Activated CD8-positive, alpha-beta memory T cell treated with anti-CD3 and anti-CD28 coated beads, Interleukin-2, amount 50 U/mL, for 48 hours (primary cell): ENCODE measurements at places on chromosomes 5 and 9.

- no peak for DNase-seq
Measured at GRCh38 chr5:20307391-20307790, 319.4 kb upstream of the CDH18 start.

- no peak for DNase-seq
Measured at GRCh38 chr5:134046801-134047686, 42.3 kb upstream of the VDAC1 start.

- no peak for DNase-seq
Measured at GRCh38 chr5:176846335-176847140, 36.2 kb downstream of the UNC5A start.

DNA sequence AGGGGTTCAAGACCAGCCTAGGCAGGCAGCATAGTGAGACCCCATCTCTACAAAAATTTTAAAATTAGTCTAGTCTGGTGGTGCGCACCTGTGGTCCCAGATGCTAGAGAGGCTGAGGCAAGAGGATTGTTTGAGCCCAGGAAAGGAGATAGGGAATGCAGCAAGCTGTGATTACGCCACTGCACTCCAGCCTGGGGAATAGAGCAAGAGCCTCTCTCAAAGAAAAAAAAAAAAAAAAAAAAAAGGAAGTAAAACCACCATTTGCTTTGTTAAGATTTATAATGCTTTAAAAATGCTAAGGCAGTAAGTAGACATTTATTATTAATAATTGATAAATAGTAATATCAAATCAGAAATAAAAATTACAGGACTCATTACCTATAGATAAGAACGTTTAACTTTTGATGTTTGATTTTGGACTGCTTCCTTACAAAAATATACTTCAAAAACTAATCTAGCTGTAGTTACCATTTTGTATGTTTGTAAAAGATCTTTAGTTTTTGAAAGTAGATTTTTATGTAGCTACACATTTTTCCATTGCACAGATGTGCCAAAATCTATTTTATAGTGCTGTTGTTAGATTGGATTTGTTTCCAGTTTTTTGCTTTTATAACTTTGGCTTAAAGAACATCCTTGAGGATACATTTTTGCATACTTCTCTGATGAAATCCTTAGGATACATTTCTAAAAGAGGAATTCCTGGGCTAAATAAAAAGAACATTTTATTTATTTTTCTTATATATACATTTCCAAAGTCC, 86.4 kb downstream of the INIP start:
- no peak for DNase-seq

- no peak for DNase-seq
Measured at GRCh38 chr9:110258690-110259091, 2.4 kb upstream of the TXN start.

DNA sequence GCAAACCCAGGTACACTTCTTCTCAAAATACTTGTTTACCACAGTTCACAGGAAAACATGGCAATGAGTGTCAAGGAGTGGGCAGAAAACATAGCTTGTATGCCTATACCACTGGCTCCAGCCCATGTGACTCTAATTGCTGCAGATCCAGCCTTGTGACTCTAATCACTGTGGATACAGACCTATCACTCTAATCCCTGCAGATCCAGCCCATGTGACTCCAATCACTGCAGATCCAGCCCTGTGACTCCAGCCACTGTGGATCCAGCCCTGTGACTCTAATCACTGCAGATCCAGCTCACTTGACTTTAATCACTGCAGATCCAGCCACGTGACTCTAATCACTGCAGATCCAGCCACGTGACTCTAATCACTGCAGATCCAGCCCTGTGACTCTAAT, 366.3 kb upstream of the IRX4 start:
- DNase-seq, result no peak

DNA sequence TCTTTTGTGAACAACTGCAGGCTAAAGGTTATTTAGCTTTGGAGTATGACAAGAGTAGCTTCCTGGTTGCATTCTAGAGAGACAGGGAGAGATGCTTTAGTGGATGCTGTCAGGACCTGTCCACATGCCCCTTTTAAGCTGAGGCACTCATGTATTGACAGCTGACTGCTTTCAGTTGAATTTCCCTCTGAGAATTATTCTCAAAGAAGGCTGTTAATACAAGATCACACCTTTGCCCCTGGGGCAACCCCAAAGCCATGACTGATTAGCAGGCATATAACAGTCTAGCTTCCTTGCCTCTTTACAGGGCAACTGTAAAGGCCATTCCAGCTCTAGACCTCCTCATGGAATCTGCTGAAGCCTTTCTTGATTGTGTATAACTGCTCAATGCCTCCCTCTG, 117.6 kb upstream of the ATP10B start:
- no peak for DNase-seq

DNA sequence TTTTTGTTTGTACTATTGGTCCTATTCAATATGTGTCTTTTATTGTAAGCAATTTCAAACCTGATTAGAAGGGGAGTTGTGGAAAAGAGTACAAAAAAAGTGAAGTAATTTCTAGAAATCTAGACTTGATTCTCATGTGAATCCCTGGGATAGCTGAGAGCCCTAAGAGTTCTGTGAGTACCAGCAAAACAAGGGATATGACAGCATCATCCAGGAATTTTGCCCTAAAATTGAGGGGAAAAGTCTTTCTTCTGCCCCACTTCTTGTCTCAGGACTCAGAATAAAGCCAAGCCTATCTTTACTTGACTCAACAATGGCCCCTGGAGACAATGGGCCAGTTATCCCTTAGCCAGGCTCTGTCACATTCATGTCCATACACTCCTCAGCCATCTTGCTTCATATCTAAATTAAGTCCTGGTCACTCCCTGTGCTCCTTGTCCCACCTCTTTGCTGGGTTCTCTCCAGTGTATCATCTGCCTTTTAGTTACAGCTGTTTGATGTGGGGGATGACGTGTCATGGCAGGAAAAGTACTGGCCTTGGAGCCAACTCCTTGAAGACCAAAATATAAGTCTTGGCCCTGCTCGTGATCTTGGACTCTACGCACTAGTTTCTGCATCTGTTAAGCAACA, 81.2 kb downstream of the ADAMTS12 start:
- no peak for DNase-seq

DNA sequence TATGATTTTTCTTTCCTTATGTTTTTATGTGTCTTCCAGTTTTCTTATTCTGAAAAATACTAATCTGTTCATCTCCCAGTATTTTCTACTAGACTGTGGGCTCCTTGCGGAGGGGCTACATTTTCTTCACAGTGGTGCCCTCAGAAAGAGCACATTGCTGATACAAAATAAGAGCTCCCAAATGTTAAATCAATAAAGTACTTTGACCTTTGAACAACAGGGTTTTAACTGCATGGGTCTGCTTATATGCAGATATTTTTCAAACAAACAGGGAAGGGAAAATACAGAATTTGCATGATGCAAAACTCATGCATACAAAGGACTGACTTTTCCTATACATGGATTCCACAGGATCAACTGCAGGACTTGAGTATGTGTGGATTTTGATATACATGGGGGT, 79.9 kb upstream of the ACO1 start:
- no peak for DNase-seq

- no peak for DNase-seq
Measured at GRCh38 chr5:95080030-95080429, 204.9 kb downstream of the MCTP1 start.

DNA sequence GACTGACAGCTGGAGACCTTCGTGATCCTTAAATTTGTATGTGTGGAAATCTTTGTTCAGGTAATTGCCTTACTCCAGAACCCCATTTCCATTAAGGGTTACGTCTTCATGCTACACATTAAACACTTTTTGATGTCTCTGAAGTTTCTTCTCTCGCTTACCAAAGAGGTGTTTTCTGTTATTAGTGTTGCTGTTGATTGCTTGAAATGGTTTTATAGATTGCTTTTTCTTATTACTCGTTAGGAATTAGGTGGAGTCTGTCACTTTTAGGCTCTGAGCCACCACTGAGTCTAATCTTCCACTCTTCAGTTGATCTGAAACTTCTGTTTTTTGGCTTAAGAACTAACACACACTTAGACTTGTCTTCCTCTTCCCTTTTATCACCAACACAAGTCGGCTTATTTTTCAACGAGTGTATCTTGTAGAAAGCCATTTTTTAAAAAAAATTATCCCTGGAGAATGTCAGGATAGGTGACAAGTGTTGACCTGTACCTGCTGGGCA, 62.2 kb upstream of the PPARGC1B start:
- no peak for DNase-seq

- no peak for DNase-seq
Measured at GRCh38 chr9:105901514-105902109, 207.3 kb downstream of the TMEM38B start.

DNA sequence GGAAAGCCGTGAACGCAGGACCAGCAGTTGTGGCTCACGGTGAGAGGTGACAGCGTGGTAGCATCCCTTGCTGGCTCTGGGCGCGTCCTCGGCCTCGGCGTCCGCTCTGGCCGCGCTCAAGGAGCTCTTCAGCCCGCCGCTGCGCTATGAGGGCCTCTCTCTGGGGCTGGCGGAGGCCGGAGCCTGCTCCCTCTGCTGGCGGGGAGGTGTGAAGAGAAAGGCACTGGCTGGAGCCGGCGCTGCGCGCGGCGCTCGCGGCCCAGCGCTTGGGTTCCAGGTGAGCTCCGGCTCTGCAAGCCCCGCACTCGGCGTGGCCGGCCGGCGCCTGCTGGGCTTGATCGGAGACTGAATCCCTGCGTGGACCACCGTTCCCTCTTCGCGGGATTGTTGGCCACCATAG, 705.6 kb downstream of the SEMA5A start:
- DNase-seq, result no peak

DNA sequence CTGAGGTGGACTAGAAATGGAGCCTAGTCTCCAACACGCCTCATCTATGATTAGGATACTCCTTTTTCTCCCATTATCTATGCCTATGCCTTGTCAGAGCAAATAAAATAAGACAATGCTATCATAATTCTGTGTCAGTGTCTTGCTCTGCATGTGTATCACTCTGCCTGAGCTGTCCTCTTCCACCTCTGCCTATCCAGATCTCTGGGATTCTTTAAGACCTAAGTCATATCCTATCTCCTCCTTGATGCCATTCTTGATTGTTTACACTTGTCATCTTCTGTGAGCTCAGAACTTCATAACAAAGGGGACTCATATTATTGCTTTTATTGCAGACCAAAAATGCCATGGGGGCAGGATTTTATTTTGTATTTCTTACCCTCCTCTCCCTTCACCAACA, 351.2 kb upstream of the C9orf72 start:
- no peak for DNase-seq

- no peak for DNase-seq
Measured at GRCh38 chr5:137310051-137310730, 188.9 kb downstream of the SPOCK1 start.

GRCh38 chr5:41656597-41656996, 146.2 kb upstream of the PLCXD3 start:
- no peak for DNase-seq

DNA sequence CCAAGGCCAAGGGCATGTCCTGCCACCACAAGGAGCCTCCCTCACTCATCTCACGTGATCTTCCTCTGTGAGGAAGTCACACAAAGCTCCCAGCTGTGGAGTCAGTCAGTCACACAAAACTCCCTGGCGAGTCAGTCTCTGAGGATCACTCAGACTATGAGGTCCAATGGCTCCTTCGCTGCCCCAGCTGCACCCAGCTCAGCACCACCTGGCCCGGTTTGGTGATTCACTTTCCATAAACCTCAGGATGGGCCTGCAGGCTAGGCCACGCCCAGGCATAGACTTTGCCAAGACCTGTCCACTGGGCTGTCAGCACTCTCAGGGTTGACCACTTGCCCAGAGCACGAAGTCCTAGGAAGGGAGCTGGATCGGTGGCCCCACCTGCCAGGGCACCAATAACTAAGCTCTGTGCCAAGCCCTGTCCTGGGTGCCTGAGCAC, 233.8 kb downstream of the HSPA4 start:
- no peak for DNase-seq

- no peak for DNase-seq
Measured at GRCh38 chr5:87139795-87140194, 127.9 kb upstream of the RASA1 start.

GRCh38 chr5:139848508-139849100, 53.0 kb downstream of the PSD2 start:
- DNase-seq, result no peak

DNA sequence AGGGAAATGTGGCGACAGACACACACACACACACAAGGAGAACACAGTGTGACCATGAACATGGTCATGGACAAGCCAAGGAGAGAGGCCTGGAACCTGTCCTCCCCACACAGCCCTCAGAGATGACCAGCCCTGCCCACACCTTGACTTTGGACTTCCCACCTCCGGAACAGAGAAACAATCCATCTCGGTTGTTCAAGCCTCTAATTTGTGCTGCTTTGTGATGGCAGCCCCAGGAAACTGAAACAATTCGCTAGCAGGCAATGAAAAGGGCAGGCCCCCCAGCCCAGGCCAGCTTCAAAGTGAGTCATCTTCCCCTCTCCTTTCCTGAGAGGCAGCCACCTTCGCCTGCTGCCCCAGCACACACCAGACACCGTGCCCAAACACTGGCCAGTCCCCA, 47.7 kb downstream of the NSUN2 start:
- no peak for DNase-seq

- DNase-seq, result no peak
Measured at GRCh38 chr9:81456431-81457006, 232.8 kb downstream of the TLE1 start.

DNA sequence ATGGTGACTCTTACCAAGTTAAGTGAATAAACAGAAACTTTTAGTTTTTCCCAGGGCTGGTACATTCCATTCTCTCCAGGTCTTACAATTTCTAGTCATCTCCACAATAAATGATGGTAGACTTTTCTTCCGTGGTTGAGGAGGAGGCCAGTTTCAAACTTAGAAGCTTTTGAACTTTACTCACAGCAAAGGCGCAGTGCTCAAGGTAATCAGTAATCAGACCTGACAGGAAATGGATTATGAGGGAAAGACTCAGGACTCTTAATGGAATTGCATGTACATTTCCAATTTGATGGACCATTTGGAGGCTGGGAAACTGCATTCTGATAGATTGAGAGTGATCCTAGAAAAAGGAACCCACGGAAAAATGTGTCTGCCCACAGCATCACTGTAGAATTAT, 93.7 kb downstream of the SNCAIP start:
- no peak for DNase-seq

DNA sequence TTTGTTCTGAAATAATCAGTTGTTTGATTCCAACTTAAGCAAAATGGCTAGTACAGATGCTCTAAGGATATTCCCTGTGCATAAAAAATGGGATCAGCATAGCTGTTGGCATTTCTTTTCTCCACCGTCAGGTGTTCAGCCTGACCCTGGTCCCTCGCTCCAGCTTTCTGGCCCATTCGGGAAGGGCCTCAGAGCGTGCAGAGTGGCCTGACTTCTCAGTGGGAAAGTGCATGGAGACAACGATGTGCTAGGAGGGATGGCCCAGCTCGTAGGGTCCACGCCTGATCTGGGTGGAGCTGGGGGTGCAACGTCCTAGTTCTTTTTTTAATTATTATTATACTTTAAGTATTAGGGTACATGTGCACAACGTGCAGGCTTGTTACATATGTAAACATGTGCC, 319.1 kb upstream of the IRX4 start:
- no peak for DNase-seq

- no peak for DNase-seq
Measured at GRCh38 chr5:157793301-157793700, 49.8 kb downstream of the LSM11 start.

DNA sequence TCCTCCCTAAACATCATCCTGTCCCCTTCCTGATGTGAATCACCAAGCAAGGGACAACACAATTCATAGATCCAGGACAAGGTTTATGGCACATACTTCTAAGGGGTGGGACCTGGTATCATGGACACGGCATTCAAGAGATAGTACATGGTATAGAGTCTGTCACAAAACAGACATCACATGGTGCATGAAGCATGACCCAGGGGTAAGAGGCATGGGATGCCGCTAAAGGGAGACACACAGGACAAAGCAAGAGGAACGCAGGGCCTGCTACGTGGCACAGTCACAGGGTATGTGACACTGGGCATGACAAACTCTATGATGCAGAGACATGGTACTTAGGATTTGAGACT, 20.7 kb downstream of the GSN start:
- DNase-seq, result no peak
